GM13976 (cell line): ENCODE measurements at places on chromosomes 3 and 15.

- no peak for DNase-seq
Observed at GRCh38 chr3:118980832-118981231, 53.8 kb downstream of the IGSF11 start.

- no peak for DNase-seq
Observed at GRCh38 chr15:85463276-85463892, 83.0 kb downstream of the AKAP13 start.

DNA sequence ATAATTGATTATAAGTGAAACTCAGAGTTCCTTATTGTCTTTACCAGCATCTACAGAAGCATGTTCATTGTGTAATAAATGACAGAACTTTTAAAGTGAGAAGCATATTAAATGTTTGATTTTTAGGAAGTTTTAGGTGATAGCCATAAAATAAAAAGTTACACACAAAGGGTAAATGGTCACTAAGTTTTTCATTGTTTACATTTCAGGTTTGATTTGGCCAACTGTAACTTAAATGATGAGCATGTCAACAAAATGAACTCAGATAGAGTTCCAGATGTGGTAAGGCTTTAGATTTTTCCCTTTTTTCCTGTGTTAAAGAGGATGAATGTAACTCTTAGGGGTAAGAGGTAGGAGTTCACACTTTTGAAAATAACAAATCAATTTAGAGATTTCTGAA is 25.9 kb downstream of the NMD3 start:
- no peak for DNase-seq

DNA sequence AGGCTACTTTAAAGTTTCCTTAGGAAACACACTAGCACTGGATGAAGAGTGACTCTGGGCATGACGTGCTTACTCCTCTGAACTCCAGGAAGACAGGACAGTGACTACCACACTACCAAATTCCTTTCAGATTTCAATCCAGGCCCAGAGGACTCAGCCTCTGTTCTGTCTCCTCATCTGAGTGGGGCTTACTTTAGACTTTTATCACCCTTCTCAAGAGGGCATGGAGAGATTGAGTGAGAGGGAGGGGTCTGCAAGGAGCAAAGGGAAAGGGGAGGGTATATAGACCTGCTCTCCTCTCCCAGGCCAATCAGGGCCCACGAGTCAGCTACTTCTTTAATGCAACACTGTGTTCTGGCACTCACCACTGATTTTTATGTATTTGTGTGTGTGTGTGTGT is 29.4 kb upstream of the RSL24D1 start:
- DNase-seq: no peak

- no peak for DNase-seq
Observed at GRCh38 chr3:9021271-9022009, 58.2 kb upstream of the RAD18 start.

- no peak for DNase-seq
Observed at GRCh38 chr3:25944329-25944728, 154.4 kb downstream of the OXSM start.

GRCh38 chr3:56347219-56347871 is 120.9 kb downstream of the ERC2 start:
- DNase-seq: peak; percentile 12

DNA sequence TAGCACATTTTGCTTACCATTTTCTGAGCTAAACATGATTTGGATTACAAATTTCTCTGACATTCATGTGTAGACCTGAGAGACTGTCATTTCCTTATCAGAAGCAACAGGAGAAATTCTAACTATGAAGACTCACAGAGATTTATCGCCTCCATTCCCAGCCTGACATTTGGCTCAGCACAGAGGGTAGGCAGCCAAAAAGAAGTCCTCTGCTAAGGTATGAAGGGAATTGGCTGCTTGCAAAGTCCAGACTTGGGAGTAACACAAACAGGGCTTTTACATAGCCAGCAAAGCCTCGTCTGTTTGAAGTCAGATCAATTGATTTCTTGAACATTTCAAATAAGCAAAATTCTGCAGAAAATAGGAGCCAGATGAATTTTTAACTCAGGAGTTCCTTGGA is 57.0 kb upstream of the CMSS1 start:
- DNase-seq: no peak

- DNase-seq: no peak
Observed at GRCh38 chr15:85035980-85036379, 54.3 kb downstream of the PDE8A start.

DNA sequence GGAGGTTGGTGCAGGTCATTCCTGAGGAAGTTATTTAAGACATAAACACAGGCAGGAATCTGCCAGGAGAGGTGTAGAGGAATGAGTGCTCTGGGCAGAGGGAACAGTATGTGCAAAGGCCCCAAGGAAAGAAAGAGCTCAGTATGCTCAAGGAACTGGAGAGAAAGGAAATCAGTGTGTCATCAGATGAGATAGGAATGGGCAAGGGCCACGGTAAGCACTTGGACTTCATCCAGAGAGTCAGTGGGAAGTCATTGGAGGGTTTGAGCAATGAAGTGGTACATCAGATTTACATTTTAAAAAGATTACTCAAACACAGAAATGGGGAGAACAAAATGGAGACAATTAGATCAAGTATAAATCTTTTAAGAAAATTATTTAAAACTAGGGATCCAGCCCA is 272.2 kb downstream of the ADAMTSL3 start:
- no peak for DNase-seq

DNA sequence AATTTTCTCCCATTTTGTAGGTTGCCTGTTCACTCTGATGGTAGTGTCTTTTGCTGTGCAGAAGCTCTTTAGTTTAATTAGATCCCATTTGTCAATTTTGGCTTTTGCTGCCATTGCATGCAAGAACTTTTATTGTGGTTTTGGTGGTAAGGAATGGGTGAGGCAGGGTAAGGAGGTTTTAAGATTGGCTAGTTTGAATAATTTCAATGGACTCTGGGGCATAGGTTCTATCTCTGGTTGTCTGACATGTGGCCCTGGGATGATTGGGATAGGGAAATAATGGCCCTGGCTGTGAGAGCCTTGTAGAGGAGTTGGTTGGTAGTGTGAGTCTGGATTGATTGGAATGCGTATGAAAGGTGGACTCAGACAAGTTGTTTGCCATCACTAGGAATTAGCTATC is 38.0 kb downstream of the SEC22A start:
- no peak for DNase-seq

GRCh38 chr3:243356-243725 is 46.8 kb downstream of the CHL1 start:
- DNase-seq: no peak

DNA sequence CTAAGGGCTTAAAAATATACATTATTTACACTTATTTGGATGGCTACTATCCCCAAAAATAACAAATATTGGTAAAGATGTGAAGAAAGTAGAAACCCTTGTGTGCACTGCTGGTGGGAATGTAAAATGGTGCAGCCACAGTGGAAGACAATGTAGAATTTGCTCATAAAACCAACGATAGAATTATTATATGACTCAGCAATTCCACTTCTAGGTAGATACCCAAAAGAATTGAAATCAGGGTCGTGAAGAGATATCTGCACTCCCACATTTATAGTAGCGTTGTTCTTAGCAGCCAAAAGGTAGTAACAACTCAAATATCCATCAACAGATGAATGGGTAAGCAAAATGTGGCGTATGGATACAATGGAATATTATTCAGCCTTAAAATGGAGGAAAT is 181.6 kb upstream of the UBE3A start:
- DNase-seq: no peak

GRCh38 chr3:123686251-123686650 is 101.4 kb upstream of the HACD2 start:
- no peak for DNase-seq

GRCh38 chr3:145326666-145327065 is 834.3 kb downstream of the PLOD2 start:
- DNase-seq: no peak

DNA sequence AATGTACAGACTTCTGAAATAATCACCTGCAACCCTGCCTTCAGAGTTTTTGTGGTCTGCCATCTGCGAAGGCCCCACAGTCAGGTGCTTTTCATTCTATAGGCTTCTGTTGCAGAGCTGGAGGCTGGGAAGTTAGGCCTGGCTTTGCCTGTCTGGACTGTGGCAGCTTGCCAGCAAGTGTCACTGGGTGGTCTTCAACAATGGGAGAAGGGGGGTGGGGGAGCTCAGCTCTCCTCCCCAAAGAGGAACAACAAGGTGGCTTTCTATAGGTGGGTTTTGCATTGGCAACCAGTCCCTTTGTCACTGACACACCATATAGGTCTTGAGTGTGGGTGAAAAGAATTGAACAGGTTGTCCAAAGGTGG is 7.3 kb downstream of the BOC start:
- DNase-seq: no peak

DNA sequence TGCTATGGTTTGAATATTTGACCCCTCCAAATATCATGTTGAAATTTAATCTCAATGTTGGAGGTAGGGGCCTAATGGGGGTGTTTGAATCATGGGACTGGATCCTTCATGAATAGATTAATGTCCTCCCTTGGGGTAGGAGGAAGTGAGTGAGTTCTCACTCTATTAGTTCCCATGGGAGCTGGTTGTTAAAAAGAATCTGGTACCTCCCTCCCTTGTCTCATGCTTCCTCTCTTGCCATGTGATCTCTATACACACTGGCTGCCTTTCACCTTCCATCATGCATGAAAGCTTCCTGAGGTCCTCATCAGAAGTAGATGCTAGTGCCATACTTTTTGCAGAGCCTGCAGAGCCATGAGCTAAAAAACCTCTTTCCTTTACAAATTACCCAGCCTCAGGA is 177.7 kb upstream of the MCTP2 start:
- DNase-seq: no peak

- no peak for DNase-seq
Observed at GRCh38 chr15:43187544-43188155, 2.4 kb downstream of the CCNDBP1 start.

DNA sequence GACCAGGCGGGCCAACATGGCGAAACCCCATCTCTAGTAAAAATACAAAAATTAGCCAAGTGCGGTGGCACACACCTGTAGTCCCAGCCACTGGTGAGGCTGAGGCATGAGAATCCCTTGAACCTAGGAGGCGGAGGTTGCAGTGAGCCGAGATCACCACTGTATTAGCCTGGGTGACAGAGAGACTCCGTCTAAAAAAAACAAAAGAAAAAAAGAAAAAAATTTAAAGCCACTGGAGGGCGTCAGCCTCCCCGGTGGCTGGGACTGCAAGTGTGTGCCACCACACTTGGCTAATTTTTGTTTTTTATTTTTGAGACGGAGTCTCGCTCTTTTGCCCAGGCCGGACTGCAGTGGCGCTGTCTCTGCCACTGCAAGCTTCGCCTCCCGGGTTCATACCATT is 7.9 kb downstream of the RTF1 start:
- no peak for DNase-seq

DNA sequence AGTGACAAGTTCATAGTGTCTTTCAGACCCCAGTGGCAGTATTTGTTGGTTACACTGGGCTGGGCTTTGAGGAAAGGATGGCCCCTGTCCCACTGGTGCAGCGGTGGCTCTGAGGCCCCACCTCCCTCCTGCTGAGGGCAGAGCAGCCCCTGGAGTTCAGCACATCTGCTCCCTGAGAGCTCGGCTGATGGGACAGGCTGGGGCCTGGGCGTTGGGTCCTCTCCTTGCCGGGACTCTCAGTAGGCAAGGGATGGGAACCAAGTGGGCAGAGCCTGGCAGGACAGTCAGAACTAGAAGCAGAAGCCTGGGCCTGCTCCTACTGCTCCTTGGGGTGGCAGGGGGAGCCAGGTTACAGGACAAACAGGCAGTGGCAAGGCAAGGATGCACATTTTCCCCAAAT is 114.5 kb downstream of the NUP210 start:
- no peak for DNase-seq

DNA sequence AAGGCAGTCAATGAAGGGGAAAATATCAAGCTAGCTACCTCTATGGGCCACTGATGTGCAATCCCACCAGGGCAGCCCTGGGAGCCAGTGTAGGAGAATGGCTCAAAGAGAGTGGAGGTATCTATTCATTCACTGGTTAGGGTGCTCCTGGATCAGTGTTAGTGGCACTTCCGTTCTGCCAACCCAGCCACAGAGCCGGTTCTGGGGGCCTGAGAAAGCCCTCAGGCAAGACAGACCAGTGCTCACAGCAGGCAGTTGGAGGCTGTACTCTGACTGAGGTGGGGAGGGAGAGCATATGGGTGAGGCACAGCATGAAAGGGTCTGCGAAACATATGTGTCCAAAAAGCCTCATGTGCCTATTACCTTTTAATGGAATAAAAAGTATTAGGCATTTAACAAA is 109.3 kb downstream of the KCNMB2 start:
- no peak for DNase-seq

GRCh38 chr3:25476639-25477038 is 48.6 kb downstream of the RARB start:
- no peak for DNase-seq

- DNase-seq: no peak
Observed at GRCh38 chr3:172098698-172099494, 59.5 kb downstream of the FNDC3B start.

GRCh38 chr15:68053001-68053400 is 1.1 kb upstream of the PIAS1 start:
- DNase-seq: no peak

GRCh38 chr3:87227835-87228144 is 681 bp downstream of the CHMP2B start:
- peak; percentile 3 for DNase-seq

GRCh38 chr3:171373711-171374110 is 86.5 kb downstream of the TNIK start:
- DNase-seq: no peak

DNA sequence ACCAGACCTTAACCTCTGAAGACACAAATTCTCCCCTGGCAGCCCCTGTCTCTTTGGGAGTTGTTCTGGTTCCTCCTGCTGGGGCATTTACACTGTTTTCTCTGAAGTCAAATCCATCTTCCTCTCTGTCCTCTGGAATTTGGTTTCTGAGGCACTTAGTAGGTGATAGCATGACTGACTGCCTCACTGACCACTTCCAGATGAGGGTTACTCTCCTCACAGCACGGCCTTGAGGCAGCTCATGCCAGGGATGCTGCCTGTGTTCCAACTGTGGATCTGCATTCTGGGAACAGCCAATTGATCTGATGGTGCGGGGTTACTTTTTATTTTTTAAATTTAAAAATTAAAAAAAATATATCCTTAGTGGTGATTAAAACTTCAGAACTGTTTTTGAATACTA is 140.9 kb upstream of the ROPN1 start:
- DNase-seq: no peak

DNA sequence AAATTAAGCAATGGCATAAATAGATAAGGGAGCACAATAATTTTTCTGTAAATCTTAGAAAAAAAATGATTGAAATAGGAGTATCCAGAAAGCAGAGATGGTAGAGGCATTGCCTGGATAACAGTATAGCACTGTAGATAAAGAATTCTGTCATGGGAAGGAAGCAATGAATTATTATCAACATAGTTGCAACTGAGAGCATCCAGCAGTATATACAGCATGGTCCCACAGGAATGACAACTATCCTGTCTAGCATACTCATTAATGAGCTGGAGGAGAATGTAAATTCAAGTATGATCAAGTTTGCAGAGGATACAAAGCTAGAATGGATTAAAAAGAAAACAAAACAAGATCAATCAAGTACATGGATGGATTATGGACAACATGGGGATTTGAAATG is 90.8 kb downstream of the DPH6 start:
- no peak for DNase-seq

GRCh38 chr15:58771621-58772250 is 634 bp downstream of the MINDY2 start:
- peak; percentile 41 for DNase-seq

GRCh38 chr15:71048913-71049675 is 66.2 kb upstream of the THSD4 start:
- no peak for DNase-seq

- no peak for DNase-seq
Observed at GRCh38 chr3:23183731-23184130, 19.4 kb upstream of the UBE2E2 start.
